ENCODE measurements at places on chromosomes 1 and 21.

GRCh38 chr1:17965515-17966100, 142.0 kb upstream of the IGSF21 start:
- no peak for DNase-seq

- DNase-seq, result no peak
Measured at GRCh38 chr1:52365071-52365745, 797 bp downstream of the CC2D1B start.

DNA sequence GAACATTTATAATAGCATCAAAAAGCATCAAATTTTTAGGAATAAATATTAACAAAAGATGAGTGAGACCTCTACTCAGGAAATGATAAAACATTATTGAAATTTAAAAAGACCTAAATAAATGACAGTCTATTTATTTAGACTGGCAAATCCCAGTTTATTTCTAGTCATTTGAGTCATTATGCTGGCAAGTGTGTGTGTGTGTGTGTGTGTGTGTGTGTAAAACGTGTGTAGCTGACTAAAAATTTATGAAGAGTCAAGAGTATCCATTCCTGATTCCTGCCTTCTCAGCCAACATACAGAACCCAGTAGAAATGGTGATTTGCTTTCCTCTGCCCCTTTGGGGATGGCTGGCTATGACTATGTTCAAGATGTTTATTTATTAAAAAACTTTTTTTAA, 46.2 kb downstream of the OSBPL9 start:
- DNase-seq, result no peak

DNA sequence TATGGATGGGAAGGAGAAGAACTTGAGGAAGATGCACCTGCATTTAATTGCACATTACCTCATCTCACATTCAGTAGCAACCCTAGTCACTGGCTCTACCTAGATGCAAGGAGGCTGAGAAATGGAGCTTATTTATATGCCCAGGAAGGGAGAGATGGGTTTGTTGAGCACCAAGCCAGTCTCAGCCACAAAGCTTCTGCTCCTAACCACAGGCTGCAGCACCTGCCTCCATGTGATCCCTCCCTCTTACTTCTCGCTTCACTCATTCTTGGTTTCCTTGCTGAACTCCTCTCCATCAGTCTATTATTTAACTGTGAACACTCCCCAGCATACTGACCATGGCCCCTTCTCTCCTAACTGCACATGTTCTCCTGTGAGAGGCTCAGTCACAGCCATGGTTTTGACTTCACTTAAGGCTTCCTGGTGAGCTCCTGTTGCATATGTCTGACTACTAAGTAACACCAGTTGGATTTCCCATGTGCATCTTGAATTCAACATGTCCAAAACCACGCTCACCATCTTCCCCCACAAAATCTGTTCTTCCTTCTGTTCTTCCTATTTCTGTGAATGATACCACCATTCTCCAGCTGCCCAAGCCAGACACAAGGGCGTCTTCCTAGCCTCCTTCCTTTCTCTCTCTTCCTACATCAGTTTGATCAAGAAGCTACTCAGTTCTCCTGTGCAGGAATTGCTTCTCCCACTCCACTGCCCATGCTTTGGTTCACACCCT, 139.8 kb downstream of the AK5 start:
- no peak for DNase-seq

DNA sequence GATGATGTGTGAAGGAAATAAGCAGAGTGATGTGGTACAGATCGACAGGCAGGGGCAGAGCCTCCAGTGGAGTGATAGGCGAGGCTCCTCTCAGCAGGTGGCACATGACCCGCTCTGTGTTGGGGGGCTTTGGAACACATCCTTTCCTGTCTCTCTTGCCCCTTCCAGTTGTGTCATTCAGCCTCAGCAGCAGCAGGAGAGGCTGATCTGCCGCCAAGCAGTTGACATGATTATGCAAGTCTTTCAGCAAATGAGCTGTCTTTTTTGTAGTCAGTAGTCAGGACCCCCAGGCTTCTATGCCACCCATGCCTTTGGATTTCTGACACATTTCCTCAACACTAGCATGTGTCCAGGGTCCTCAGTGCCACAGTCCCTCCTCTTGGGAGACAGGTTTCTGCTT, 307.1 kb upstream of the C1orf174 start:
- no peak for DNase-seq

DNA sequence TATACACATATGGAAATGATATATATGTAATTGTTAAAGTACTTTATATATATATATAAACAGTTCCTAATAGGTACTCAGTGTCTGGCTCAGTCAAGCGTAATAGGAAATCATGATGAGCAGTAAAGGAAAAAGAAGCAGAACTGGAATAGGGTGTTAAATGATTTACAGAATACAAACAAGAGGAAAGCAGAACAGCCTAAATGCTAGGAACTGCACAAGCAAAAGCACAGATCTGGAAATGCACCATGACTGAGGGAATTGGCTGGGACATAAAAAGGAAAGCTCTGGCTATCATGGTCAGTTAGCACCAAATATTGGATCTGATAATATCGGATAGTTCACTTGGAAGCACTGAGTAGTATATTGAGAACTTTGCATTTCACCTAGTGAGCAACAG, 51.8 kb downstream of the SLC44A5 start:
- no peak for DNase-seq

- no peak for DNase-seq
Measured at GRCh38 chr21:34668803-34669148, at the start of gene CLIC6. TSS of gene CLIC6 (plus strand) at chr21:34668994. CDS start at chr21:34669389, 395 bp downstream.

DNA sequence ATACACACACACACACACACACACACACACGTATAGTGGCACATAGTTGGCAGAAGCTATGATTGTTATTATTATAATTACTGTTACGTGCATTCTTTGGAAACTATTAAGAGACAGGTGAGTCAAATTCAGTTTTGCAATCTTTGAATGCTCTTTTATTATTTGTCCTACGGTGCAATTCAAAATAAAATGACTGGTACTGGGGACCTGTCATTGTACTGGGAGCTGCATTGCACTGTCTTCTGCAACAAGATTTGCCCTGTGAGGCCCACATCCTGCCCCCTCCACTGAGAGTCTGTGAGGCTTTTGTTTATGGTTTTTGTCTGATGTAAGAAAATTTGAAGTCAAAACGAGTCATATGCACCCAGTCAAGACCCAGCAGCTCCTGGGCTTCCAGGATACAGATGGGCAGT, 1.9 kb downstream of the LY9 start:
- DNase-seq, result peak; percentile 35

DNA sequence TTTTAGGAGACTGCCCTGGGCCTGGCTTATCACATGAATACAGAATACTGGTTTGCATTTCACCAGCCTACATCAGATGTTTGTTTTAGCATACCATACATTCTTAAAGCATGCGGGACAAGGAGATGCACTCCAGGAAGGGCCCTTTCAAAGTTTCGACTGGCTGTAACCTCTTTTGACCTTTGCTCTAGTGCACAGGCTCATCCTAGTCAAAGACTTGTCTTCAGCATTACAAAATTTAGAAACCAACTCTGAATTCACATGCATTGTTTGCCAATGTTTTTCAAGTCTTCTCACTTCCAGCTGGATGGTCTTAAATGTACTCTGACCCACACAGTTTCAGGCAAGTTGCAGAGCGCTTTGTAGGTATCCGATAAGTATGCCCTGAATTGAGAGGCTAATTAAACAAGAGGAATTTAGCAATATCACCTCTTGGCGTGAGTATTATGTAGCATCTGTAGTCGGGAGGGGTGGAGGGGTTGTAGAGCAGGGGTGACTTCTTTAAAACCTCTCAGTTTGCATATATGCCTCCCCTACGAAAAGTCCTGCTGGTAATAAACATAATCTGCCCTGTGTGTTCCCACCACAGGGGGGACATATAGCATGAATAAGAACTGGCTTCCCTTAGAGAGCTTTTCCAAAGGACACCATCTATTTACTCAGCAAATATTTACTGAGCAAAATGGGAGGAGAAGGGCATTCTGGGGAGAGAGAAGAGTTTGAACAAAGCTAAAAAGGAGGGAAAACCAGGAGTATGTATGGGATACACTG, 24.4 kb upstream of the AHCYL1 start:
- DNase-seq, result no peak

DNA sequence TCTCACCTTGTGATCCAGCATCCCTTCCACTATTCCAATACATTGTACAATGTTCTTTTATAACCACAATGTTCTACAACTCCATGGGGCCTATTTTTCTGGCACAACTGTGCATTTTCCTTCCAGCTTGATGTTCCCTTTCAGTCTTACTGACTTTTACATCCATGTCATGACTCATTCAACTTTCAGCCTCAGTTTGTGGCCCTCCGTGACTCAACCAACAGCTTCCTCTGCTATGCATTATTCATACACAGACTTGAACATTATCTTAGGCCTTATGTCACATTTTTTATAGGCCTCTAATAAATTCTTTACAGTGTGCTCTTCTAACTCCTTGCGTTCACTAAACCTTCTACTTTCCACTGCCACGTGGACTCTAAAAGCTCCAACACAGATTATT, 119.4 kb upstream of the PRMT6 start:
- DNase-seq, result no peak

DNA sequence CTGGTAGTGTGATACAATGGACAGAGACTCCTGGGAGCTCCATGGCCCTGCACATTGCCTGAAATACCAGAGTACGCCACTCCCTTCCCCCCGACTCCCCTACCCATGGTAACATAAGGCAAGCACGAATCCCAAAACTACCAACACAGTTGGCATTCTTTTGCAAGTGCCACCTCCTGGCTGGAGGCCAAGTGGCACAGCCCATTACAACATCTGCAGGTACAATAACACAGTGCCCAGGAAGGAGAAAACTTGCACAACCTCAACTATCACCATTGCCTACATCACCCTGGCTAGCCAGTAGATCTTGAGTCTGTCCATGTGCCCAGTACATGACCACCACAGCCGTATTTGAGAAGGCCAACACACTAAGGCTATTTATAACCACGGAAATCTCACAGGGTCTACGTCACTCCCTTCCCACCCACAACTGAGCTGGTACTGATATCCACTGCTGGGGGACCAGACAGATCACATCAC, 11.7 kb downstream of the ADAMTS1 start:
- no peak for DNase-seq

DNA sequence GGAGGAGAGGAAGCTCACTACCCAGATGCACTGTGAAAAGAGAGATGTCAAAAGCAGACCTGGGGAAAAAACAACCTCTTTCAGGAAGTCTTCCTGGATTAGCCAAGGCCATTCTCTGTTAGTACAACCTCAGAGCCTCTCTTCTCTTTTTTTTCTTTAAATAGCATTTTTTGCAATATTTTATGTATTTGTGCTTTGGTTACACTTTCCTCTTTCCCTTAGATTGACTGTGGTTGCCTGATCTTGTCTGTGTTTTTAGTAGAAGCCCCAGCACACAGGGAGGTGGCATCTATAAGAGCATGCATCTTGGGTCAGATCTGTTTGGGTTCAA, 18.8 kb downstream of the SLC26A9 start:
- DNase-seq, result no peak

GRCh38 chr1:40394491-40395172, 21.1 kb downstream of the SMAP2 start:
- DNase-seq, result peak; percentile 49

- no peak for DNase-seq
Measured at GRCh38 chr1:25936947-25937346, 30.7 kb upstream of the STMN1 start.

DNA sequence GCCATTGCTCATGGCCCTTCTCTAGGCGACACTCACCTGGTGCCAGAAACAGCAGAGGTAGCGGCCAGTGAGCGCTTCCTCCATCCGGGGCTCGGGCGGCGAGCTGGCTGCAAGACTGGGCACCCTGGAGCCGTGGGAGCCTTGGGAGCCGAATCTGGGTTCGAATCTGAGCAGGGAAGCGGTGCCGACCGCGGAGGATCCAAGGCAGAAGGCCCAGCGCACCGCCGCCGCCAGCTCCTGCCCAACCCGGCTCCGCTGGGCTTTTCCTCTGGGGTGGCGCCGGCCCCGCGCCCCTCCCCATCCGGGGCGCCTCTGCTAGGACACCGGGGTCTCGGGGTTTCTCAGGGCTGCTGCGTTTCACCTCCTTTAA, 1.7 kb upstream of the PRDM16 start:
- DNase-seq, result no peak

- no peak for DNase-seq
Measured at GRCh38 chr21:34147792-34148418, 74.5 kb downstream of the MRPS6 start.

GRCh38 chr1:59979666-59980065, 53.1 kb upstream of the CYP2J2 start:
- DNase-seq, result no peak

DNA sequence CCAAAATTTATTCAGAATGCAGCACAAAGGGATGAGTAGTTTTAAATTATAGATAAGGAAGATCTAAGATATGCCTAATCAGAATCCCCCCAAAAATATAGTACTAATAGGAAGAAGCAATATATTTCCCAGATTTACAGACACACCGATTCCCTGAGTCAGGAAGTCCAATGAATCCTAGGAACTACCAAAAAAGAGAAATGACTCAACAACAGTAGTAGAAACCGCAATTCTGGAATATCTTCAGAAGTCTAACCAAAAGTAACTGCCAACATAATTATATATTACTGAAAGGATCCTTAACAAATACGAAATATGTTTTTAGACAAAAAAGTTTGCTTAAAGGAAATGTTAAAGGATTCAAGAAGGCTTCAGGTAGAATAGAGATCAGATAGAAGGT, 10.3 kb downstream of the AHCTF1 start:
- no peak for DNase-seq

- DNase-seq, result no peak
Measured at GRCh38 chr1:218395916-218396315, 50.8 kb downstream of the TGFB2 start.

GRCh38 chr1:151888972-151889570, 20.2 kb downstream of the THEM4 start:
- peak; percentile 42 for DNase-seq

- no peak for DNase-seq
Measured at GRCh38 chr1:167454304-167454893, 63.9 kb downstream of the CD247 start.

GRCh38 chr1:57316861-57317260, 107.0 kb downstream of the DAB1 start:
- DNase-seq, result no peak

GRCh38 chr1:64493831-64494230, 23.9 kb downstream of the CACHD1 start:
- DNase-seq, result no peak

- no peak for DNase-seq
Measured at GRCh38 chr1:211338224-211338620, 11.6 kb downstream of the TRAF5 start.

DNA sequence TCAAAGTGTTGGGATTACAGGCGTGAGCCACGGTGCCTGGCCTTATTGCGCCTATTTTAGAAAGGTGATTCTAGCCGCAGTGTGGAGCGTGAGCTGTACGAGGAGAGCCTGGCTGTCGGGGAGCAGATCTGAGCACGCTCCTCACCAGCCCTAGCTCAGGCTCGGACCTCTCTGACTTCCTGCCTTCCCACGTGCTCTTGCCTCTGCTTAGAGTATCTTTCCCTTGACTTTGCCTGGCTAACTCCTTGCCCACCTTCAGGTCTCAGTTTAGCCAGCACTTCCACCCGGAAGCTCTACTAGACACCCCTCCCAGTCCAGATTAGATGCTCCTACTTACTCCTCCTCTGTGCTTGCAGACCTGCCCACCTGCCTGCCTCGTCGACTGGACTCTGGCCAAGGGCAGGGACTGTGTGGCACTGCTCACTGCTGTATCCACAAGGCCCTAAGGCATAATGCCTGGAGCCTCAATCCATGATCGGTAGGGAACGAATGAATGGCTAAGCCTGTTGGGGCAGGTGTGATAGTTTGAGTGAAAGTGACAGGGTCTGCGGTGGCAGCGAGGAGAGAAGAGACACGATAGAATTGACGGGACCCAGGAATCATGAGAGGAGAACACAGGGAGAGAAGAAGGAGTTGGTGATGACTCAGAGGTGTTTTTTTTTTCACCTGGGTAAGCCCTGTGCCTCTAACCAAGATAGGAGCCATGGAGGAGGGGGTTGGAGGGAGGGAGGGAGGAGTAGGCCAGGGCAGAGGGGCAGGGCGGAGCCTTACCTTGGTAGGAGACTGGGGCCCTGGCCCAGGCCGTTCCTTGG, 28.1 kb upstream of the WASF2 start:
- DNase-seq, result no peak

All from T-helper 2 cell (primary cell).